ENCODE measurements at places on chromosomes 7 and 10. TPM values are rescaled to one million over a fixed set of nuclear protein-coding genes. Genes with fewer than 3 reads are reported as not detected.

NUDT5 gene
- 36.8 TPM for total RNA-seq

DNA sequence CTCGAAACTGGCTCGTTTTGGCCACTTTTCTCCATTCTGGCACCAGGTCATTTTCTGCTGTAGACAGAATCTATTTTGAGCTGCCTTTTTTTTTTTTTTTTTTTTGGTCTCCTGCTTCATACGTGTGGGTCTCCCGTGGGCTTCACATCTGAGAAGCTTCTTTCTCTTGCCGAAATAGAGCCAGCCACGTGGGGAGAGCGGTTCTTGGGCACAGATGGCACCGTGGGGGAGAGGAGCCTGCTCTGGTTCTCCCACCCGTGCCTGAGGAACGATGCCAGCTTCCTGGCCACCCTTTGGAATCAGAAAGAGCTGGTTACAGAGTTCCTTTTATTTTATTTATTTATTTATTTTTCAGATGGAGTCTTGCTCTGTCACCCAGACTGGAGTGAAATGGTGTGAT lies 48.7 kb upstream of the OCM2 start:
- DNase-seq, result no peak

- DNase-seq, result no peak
These were observed 209.3 kb downstream of the JAZF1 start for GRCh38 chr7:27971171-27971812.

GRCh38 chr7:149423449-149424110 lies 37.3 kb downstream of the ZNF777 start:
- no peak for DNase-seq

DNA sequence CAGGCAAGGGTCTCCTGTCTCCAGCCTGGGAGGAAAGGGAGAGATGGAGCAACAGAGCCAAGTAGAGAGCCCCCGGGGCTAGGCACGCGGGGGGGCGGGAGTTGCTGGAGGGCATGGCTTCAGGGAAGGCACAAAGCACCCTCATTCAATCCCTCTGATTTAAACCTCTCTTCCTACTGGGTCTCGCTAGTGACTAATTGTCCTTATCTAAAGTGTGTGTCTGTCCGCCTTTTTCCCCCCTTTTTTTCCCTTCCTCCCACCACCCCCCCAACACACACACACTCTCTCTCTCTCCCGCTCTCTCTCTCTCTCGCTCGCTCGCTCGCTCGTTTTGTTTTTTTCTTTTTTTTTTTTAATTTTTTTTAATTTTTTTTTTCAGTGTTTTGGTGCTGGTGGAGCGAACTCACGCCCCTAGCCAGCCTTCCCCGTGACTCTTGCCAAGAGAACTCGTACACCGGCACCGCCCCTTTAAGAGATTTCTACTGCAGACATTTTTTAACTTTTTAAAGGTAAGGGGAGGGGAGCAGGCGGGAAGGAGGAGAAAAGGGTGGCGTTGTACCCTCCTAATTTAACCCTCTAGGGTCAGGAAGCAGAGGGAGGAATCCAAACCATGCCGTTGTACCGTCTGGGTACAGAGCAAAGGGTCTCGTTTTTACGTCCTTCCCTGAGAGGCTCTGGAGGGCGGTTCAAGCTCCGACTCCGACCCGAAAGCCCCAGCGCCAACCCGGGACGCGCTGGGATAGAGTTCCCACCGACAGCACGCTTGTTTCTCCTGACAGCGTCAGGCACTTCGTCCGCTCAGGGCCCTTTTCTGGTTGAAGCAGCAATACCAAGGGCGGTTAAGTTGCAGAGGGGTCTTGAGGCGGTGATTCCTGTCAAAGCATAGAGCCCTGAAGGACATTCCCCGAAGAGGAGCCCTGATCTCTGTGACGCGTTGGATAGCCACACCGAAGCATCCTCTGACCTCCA lies at the start of gene HPSE2:
TSS of gene HPSE2 (minus strand) at position 195 of the 969 bp plus-strand sequence.
- no peak for DNase-seq

- DNase-seq, result no peak
These were observed 99.8 kb downstream of the EPDR1 start for GRCh38 chr7:38020121-38020785.

DNAJB12 gene
- total RNA-seq, result 2.3 TPM

NYAP1 gene
- total RNA-seq, result 0.73 TPM

GPR15LG gene
- total RNA-seq, result 7.5 TPM

Data from stomach (tissue), 19 donors.